ENCODE measurements at places on chromosomes 13 and 19.

DNA sequence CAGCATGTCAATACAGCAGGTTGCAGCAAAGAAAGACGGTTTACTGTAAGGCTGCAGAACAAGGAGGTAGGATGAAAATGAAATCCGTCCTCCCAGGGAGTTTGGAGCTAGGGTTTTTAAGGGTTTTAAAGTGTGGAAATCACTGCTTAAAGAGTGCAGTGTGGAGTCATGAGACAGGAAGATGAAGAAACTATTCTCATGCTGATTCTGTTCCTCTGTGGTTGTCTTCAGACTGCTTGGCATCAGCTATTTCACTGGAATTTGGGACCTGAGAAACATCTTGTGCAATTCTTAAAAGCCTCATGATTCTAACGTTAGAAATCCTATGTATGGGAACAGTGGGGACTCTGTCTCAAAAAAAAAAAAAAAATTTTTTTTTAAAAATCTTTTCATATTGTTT is 11.4 kb downstream of the ZNF331 start:
- no peak for ATAC-seq

- no peak for ATAC-seq
Measured at GRCh38 chr19:1037621-1038064, 2.3 kb upstream of the ABCA7 start.

DNA sequence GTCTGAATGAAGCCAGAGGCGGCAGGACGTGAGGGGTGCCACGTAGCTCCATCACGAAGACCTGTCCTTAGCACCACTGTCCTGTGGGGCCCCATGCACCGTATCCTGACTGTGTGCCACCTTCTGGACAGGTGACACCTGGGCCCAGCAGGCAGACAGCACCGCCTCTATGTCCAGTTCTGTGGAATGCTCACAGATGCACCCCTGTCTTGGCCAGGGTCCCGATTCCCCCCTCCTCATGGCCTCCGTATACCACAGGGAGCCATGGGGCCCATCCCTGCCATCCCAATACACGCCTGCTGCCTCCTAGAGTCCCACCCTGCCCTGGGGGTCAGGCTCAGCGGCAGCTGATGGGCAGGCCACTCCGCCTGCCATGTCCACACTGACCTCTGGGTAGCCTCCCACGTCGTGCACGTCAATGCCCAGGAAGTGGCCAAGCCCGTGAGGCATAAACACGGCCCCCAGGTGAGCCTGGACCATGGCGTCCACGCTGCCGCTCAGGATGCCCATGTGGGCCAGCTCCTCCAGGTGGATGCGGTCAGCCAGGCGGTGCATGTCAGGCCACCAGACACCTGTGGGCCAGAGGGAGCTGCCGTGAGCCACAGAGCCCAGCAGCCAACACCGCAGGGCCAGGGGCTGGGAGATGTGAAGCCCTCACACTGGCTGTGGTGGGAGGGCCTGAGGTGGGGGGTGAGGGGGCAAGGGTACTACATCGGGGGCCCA is 17.6 kb downstream of the CEBPG start:
- ATAC-seq = no peak

GRCh38 chr19:41407271-41407670 is 9.7 kb downstream of the BCKDHA start:
- ATAC-seq = no peak

- ATAC-seq = peak; percentile 71
Measured at GRCh38 chr19:48398375-48399235, 5.1 kb downstream of the GRIN2D start.

DNA sequence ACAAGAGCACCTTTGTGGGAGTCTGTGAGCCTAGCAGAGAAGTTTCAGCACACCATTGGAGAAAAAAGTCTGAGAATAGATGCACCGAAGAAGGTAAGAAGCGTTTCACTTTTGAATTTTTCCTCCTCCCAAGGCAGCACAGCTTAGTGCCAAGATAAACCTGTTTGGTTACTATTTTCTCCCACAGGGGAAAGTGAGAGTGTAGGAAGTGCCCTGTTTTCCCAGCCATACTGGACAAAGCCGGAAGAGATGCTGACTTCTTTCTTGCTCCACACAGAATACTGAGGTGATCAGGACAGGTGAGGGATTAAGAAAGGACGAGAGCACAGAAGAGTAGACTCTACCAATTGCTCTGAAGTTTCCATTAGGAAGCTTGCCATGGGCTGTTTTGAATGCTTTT is 1011.0 kb upstream of the MIR17HG start:
- no peak for ATAC-seq

GRCh38 chr19:16594681-16595091 is 22.5 kb upstream of the SLC35E1 start:
- ATAC-seq = no peak

- ATAC-seq = no peak
Measured at GRCh38 chr13:50580684-50581305, 262.7 kb downstream of the DLEU7 start.

GRCh38 chr13:107534548-107534947 is 680.8 kb downstream of the LIG4 start:
- peak; percentile 61 for ATAC-seq

GRCh38 chr19:47467914-47468313 is 3.8 kb downstream of the SLC8A2 start:
- no peak for ATAC-seq

- ATAC-seq = no peak
Measured at GRCh38 chr19:45643927-45644771, 5.0 kb upstream of the EML2 start.

DNA sequence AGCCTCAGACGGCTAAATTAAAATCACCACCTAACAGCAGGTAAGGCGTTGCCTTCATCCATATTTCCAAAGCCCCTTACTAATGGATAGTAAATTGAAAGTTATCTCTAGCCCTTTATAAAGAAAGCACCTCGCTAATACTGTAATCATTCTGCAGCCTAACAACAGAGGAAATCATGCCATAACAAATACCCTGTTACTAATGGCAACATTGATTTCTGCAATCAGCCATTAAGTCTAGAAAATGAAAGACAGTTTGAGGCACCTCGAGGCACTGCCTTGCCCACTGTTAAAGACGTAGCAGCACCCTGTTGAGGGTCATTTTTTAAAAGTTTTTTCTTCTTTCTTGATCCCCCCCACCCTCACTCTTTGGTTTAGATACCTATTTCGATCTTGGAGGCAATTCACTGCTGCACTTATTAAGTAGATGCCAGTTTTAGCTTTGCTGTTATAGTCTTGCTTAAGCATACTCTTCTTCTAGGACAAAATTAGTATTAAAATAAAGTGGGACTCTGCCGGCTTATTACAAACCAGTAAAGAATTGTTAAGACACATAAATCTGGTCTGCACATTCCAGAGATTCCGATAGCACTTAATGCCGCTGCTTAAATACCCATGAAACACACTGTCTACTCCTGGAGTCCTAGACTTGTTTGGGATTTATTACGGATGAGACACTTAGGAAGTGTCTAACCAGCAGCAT is 74.8 kb downstream of the ZNF536 start:
- no peak for ATAC-seq

- no peak for ATAC-seq
Measured at GRCh38 chr13:87344176-87344575, 327.0 kb upstream of the SLITRK5 start.

DNA sequence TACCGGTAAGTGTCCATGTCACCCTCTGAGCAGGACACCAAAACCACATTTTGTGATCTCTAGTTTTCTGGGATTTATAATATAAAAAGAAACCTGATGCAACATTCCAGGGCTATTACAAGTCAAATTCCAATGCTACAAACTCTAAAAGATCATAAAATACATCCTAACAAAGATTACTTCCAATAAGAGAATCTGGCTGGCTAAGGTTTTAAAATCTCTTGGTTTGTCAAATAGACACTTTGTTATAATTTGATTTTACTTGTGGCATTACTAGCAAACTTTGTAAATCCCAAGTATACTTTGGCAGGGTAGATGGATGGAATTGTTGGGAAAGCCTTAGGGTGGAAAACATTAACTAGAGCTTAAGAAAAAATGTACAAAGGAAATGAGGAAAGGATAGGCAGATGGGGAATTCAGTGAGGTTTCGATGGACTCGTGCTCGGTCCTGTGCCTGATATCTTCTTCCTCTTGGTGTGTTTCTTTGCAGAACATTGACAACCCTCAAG is 74.0 kb upstream of the POMP start:
- no peak for ATAC-seq

DNA sequence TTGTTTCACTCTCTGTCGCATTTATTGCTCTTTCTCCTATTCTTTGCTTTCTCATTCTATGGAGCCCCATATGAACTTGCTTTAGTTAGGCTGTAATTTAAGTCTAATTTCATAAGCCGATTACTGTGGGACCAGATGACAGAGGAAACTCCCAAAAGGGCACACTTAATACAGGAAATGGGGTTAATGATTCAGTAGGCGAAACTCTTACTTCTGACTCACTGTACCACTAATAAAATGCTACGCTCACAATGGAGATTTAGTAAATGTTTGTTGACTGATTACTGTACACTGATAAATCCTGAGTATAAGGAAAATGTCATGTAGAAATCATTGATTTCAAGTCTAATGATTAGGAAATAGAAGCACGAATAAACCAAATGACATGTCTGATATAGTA is 276.4 kb downstream of the KLF5 start:
- ATAC-seq = no peak

DNA sequence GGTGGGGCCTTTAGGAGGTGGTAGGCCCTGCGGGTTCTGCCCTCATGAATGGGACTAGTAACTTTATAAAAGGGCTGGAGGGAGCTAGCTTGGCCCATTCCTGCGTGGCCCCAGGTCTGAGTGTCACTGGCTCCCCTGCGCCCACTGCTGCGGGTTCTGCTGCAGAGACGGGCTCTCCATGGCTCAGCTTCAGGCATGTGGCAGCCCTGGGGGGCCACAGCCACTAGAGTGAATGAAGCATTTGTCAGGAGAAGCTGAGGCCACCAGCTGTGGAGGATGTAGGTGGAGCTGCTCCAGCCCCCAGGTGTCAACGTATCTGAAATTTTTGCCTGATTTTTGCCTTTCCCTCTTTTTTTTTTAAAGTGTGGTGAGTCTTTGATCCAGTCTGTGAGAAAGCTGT is 119.1 kb downstream of the SOX1 start:
- no peak for ATAC-seq

DNA sequence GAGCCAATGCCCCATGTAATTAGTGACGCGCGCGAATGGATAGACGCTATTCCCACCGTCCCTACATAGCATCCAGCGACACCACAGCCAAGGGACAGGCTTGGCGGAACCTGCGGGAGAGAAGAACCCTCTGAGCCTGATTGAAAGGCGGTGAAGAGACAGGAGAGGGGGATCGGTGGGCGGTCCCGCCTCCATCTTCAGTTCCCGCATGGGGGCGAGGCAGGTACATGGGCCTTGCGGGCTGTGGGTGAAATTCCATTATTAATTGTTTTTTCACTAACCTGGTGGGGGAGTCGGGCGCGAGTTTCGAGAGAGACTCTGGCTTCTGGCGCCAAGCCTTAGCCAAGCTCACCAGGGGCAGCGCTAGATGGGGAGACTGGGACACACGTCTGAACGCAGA is 8.4 kb upstream of the TEX101 start:
- ATAC-seq = no peak

DNA sequence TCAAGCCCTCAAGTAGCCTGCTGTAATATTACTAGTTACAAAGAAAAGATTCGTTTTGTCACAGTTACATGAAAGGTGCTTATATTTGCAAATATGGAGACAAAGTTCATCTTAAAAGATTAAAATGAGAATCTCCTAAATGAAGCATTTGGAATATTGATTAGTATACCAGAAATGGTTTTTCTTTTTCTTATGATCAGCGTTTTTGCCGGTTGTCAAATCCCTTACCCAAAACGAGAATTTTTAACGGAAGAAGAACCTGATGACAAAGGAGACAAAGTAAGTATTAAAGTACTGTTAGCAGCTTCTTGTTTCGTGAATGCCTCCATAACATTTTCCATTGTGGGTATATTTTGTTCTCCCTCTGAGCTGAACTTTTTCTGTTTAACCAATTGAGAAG is 147.1 kb downstream of the CDK8 start:
- ATAC-seq = no peak

GRCh38 chr19:30710721-30711120 is 338.5 kb downstream of the ZNF536 start:
- ATAC-seq = no peak

GRCh38 chr13:23488442-23488841 is 54.9 kb upstream of the SACS start:
- ATAC-seq = no peak

GRCh38 chr19:23378948-23379347 is 16.3 kb downstream of the ZNF91 start:
- peak; percentile 41 for ATAC-seq

DNA sequence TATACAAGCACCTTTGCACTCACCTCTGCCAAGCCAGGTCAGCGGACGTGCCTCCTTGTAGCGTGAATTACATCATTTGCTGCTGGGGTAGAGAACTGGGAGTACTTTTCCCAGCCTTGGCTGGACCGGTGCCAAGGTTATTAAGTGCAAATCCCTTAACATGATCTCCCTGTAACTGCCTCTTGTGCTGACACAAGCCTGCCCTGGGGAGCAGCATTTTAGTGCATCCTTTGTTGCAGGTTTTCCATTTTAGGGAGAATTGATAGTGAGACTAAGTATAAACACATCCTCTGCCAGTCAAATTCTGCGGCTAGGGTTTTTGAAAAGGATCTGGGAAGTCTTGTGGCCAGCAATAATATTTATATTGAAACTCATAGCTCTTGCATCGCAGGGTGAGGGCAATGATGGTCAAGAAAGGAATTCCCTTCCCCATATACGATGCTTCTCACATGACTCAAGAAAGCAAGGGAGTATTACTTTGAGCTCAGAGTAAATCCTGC is 32.7 kb upstream of the DCLK1 start:
- no peak for ATAC-seq

DNA sequence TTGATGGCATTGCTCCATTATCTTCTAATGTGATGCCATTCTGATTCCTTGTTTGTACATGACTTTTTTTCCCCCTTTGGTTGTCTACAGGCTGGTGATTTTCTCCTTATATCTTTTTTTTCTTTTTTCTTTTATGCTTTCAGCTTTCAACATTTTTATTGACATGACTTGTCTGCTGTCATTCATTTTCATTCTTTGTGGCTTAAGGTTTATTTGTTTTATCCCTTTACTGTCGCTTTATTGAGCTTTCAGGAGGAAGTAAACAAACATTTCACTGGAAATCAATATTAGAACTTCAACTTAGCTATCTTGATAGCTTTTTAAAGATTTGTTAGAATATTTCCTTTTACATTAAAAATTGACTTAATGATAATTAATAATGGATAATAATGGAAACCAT is 9.7 kb downstream of the ITM2B start:
- ATAC-seq = no peak

DNA sequence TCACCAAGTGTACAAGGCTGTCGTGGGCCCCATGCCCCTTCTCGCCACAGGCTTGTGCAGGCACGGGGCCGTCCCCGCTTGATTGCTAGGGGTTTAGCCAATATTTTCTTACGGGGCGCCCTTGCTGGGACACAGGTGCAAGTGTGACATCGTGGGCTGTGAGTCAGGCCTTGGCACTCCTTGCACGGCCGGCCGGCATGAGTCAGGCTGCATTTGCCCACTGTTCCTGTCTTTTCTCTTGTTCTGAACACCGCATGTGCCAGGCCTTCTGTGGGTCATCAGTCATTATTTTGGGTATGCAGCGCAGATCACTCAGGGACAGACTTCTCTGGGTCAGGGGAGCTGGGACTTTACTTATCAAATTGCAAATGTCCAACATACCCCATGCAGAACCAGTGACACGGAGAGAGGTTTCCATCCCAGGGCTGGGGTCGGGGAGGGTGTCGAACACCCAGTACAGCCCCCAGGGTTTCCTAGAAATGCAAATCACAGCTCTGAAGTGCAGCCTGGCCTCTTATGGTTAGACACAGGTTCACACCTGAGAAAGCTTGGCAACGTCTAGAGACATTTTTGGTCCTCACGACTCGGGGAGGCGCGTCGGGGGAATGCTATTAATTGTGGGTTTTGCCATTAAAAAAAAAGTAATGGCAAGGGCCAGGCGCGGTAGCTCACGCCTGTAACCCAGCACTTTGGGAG is 22.5 kb upstream of the KLF2 start:
- ATAC-seq = peak; percentile 56
